ENCODE measurements at places on chromosomes 4 and X.

DNA sequence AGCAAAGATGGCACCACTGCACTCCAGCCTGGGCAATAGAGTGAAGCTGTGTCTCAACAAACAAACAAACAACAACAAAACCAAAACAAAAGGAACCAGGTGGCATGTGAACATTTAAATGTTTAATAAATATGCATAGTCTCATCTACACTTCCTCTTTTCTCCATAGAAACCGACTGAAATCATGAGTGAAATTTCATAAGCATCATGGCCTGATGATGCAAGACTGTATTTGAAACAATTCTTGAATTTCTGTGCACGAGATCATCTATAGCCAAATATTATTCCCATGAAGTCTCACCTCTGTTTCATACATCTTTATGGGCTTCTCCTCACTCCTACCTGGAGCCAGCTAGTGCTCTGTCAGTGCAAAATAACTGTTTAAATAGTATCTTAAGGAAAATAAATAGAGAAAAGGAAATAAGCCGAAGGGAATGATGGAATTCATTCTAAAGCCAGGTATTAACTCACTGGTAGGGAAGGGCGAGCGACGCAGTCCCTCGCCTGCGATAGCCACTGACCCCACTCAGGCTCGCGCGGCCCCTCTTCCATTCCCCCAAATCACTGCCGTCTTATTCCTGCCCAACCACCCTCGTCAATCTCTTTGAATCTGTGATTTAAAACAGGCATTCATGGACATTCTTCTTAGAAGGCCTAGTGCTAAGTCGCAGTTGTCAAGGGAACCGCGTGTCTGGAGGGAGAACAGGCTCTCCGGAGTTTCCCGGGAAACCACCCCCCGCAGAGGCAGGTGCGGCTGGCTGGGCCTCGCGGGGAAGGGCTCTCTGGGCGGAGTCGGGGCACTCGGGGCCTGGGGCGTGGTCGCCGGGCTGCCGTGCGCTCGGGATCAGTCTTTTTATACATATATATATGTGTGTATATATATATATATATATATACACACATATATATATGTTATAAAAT, 52.4 kb upstream of the TRIM2 start:
- DNase-seq = no peak

DNA sequence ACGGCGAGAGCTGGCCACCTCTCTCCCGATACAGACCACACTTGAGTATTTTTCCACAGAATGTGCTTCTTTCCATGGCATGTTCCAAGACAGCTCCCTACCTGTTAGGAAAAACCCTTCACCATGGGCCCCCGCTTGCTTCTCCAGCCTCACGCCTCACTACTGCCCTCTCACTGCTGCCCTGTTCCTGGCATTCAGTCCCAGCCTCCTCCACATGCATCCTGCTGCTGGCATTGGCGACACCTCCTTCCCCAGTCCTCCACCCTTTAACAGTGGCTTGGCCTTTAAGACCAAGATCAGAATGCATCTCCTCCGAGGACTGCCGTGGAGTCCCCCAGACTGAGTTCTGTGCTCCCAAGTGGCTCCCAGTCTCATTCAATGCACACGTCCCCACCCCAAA, 10.7 kb downstream of the PNMA6F start:
- DNase-seq = no peak

DNA sequence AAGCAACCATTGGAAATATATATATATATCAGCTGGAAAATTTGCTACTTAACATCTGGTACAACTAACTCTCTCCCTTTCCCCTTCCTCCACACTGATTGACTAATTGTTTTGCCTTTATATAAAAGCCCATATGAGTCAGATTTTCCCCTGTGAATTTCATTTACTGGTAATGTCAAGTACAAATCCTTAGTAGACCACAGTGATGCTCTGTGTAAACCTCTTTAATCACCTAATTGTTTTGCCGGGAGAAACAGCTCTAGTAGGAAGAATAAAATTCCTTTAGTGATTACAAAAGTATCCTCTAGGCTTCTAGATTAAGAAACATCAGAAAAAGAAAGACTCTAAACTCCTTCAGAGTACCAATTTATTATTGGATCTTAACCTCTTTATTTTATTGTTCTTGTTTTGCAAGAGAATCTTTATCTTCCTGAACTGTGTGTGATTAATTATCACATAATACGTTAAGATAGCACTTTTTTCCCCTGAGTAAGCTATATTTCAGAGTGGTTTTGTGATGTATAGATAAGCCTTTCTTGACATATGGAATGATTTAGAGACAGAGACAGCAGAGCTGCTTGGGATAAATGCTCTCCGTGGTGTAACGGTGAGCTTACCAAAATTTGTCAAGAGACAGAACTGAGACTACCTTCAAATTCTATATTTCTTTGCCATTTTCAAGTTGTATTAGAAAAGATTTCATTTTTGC, 1606.4 kb upstream of the TENM3 start:
- no peak for DNase-seq

DNA sequence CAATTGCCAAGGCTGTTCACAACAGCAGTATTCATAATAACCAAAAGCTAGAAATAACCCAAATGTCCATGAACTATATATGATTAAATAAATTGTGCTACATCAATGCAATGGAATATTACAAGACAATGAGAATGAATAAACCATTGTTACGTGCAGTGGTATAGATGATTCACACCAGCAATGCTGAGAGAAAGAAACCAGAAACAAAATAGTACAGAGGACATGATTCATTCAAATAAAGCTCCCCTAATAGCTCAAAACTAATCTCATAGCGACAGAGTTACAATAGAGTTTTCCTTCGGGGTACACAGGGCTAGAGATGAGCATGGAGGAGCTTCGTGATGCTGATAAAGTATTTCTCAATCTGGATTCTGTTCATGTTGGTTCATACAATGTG, 148.1 kb upstream of the SPANXN1 start:
- no peak for DNase-seq

- no peak for DNase-seq
Measured at GRCh38 chrX:646228-646495, 15.6 kb downstream of the SHOX start.

DNA sequence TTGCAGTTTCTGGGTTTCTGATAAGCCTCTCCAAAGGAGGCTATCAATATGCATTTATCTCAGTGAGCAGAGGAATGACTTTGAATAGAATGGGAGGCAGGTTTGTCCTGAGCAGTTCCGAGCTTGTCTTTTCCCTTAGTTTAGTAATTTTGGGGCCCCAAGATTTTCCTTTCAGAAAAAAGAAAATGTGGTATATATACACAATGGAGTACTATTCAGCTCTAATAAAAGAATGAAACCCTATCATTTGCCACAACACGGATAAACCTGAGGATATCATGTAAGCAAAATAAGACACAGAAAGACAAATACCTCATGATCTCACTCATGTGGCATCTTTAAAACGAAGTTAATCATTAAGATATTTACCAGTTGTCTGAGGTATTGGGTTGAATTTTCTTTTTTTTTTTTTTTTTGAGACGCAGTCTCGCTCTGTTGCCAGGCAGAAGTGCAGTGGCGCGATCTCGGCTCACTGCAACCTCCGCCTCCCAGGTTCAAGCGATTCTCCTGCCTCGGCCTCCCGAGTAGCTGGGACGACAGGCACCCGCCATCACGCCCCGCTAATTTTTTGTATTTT, 540 bp downstream of the ZNF721 start:
- no peak for DNase-seq

DNA sequence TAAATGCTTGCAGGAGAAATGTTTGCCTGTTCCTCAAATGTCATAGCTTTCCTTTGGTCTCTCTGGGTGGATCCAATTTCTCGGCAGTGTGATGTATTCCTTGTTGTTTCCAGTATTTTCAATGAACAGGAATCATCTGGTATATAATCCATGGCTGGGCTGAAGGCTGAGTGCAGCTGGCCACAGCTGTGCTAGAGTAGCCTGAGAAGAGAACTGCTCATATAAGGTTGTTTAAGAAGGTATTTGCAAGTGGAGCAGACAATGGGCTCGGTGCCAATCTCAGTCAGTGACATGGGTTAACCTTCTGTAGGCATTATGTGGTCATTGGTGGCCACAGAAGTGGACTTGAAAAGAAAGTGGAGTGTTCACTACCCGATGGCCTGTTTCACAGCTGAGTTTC, 390.3 kb downstream of the SPRY1 start:
- no peak for DNase-seq

DNA sequence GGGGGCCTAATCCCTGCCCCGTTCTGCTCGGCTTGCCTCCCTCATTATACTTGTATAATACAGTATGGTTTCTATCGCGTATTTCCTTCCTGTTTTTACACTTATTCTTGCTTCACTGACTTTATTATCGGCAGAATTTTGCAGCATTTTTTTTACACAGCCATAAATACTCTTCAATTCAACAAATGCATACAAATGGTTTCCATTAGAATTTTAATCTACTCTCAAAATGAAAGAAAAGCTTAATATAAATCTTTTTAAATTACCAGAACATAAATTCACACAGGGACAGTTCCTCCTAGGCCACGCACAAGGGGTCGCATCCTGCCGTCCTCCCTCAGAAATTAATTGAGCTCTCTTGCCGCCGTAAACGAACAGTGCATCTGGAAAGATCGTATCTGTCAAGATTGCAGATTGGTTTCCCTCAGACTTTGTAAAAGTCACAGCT, 42.9 kb downstream of the DCTD start:
- no peak for DNase-seq

DNA sequence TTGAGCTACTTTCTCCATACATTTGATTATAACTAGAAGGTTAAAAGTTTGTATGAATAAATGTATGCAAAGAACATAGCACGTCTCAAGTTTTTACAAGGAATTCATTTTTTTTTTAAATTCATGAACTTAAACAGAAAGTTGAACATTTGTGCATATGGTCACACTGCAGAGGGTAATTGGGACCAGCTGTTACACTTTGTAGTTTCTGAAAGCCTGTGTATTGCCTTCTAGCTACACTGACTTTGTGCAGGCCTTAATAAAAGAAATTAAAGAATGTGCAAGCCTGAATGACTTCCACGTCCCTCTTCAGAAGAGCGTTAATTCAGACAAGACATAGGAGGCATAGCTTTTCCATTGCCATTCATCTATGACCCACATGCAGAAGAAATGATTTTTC, 153.1 kb upstream of the PCDH18 start:
- DNase-seq = no peak

DNA sequence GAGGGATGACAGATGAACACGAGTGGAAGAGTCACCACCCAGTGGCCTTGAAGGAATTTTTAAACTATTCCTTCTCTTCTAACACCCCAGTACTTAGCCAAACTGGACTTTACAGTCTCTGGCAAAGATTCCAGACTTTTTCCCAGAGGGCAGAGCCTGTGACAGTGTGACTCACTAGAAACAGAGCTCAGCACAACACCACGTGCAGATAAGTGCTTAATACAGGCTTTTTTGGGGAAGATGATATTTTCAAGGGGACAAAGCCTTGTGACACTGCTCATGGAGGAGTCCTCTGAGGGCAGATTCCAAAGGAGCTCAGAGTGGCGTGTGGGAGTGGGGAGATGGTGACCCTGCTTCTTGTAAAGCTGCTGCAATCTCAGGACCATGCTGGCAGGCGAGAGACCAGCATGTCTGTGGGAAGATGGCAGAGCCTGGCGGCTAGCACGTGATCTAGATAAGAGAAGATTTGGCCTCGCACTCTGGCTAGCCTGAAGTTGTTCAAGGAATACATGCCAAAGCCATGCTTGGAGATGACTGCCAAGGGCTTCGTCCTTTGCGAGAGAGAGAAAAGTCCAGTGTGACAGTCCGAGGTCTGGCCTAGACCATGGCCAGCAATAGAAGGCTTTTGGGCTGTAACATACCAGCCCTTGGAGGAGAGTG, 2.4 kb downstream of the RAB33A start:
- DNase-seq = no peak

DNA sequence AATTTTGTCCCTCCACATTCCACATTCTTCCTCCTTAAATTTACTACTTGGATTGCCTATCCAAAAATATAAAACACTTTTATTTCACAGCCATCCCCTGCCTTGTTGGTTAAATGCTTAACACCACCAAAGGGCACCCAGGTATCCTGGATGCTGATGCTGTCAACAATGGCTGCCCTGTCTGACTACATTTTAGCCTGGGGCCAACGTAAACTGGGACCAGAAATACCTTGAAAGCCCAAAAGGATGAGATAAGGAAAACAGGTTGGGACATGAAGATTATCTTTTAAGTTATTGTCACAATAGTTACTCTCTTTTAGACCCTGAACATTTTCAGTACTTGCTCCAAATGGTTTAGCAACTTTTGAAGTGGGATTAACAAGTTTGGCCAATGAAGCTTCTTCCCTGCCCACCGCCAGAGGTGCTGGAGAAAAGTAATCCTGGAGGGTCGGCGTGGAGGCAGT, 775 bp upstream of the YIPF6 start:
- DNase-seq = no peak

GRCh38 chr4:188680004-188680666, 540.9 kb downstream of the TRIML1 start:
- no peak for DNase-seq

- no peak for DNase-seq
Measured at GRCh38 chr4:73759357-73759756, 19.0 kb downstream of the CXCL8 start.

- DNase-seq = no peak
Measured at GRCh38 chrX:153761863-153762262, 2.2 kb upstream of the PLXNB3 start.

DNA sequence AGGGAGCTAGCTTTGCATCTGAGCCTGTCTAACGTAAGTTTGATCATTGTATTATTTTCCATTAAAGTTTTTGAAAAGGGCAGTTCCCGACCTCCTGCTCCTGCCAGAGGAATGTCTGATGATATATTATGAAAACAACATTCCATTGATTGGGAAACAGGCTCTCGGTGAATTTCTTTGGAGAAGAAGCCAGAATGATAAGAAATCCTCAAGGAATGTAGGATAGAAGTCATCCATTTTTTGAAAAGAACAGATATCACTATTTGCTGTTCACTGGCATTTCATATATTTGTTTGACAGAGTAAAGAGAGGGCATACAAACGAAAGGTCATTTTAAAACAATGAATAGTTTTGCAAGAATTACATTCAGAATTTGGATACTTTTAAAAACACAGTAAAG, 781.0 kb upstream of the HTR2C start:
- no peak for DNase-seq

- no peak for DNase-seq
Measured at GRCh38 chrX:100649550-100650356, 5.8 kb downstream of the SRPX2 start.

GRCh38 chr4:101277671-101278070, 69.7 kb downstream of the PPP3CA start:
- DNase-seq = no peak

- DNase-seq = no peak
Measured at GRCh38 chr4:56182356-56182755, 204.9 kb downstream of the AASDH start.

DNA sequence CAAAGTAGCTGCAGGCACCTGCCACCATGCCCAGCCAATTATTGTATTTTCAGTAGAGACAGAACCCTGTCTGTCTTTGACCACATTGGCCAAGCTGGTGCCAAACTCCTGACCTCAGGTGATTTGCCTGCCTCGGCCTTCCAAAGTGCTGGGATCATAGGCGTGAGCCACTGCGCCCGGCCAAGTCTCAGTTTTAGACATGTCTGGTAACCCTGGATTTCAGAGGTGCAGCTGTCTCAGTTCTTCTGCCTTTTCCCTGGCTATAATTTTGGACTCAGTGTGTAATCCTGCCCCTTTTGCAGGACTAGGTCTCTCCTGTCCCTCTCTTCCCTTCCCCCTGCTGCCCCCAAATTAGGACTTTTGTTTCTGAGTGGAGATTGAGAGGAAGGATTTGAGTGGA, 46.6 kb downstream of the FAM193A start:
- DNase-seq = no peak

Measured in stimulated activated CD8-positive, alpha-beta memory T cell treated with anti-CD3 and anti-CD28 coated beads, Interleukin-12 subunit alpha, Interleukin-12 subunit beta, amount 100 ng/mL, for 4 hours (primary cell).